Naive thymus-derived CD8-positive, alpha-beta T cell (primary cell): ENCODE measurements at places on chromosomes 5 and 9. TPM values are rescaled to one million over a fixed set of nuclear protein-coding genes. Genes with fewer than 3 reads are reported as not detected.

Gene PCDHB4
- not detected for polyA plus RNA-seq

Gene FGD3
- 64.2 TPM for polyA plus RNA-seq

Gene LPAR1
- not detected for polyA plus RNA-seq

Gene MAP1B
- 0.08 TPM for polyA plus RNA-seq

Gene QSOX2
- 0.50 TPM for polyA plus RNA-seq

DNA sequence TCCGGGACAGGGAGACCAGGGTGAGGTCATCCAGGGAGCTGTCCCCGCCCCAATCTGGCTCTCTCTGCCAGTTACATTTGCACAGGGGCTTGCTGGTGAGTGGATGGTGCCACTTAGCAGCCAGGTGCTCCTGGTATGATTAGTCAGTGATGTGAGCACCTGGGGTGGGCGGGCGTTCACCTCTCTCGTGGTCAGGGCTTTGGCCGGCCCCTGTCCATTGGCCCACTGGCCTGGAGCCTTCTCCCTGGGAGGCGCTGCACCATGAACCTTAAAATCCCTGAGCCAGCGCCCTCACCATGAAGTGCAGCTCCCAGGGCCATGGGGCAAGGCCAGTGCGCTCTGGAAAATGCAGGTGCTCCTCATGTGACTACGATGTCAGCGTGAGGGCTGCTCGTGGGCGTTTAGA is 2.0 kb downstream of the NKD2 start:
- H3K27me3 ChIP-seq = peaks cover 57% of the 10 kb centered on the region
- no peak overlapping the region for H3K27ac ChIP-seq
- no peak overlapping the region for H3K4me3 ChIP-seq
- no peaks in the 10 kb centered on the region for H3K36me3 ChIP-seq

GRCh38 chr5:80125962-80126480 is 90.9 kb downstream of the THBS4 start:
- H3K27me3 ChIP-seq = no peaks in the 10 kb centered on the region
- peak overlapping the region; percentile 76 for H3K27ac ChIP-seq
- H3K36me3 ChIP-seq = peaks cover 11% of the 10 kb centered on the region
- no peak for DNase-seq
- H3K4me1 ChIP-seq = peaks cover 35% of the 10 kb centered on the region
- H3K4me3 ChIP-seq = peak overlapping the region; percentile 59

DNA sequence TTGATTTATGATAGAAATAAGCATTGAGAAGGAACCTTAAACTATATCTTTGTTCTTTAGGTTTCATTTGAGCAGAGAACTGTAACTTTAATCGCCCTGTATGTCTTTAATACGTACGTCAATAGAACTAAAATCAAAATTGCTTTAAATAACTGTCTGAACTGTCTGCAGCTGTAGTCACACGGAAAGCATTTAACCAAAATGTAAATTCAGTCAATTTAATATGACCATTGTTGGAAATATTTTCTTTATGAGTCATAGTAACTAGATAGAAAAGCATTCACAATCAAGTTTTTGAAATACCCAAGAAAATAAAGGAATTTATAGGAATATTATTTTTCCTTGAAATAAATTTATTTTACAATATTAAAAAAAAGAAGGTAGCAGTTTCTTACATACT is 157.1 kb upstream of the CDH6 start:
- no peak for DNase-seq
- no peaks in the 10 kb centered on the region for H3K4me1 ChIP-seq
- no peaks in the 10 kb centered on the region for H3K27me3 ChIP-seq
- no peaks in the 10 kb centered on the region for H3K36me3 ChIP-seq
- no peak overlapping the region for H3K27ac ChIP-seq

- no peak overlapping the region for H3K27ac ChIP-seq
- H3K4me3 ChIP-seq = no peak overlapping the region
- no peaks in the 10 kb centered on the region for H3K36me3 ChIP-seq
- peaks cover 5% of the 10 kb centered on the region for H3K4me1 ChIP-seq
- no peak for DNase-seq
Measured at GRCh38 chr9:106962122-106962521, 99.2 kb downstream of the ZNF462 start.

DNA sequence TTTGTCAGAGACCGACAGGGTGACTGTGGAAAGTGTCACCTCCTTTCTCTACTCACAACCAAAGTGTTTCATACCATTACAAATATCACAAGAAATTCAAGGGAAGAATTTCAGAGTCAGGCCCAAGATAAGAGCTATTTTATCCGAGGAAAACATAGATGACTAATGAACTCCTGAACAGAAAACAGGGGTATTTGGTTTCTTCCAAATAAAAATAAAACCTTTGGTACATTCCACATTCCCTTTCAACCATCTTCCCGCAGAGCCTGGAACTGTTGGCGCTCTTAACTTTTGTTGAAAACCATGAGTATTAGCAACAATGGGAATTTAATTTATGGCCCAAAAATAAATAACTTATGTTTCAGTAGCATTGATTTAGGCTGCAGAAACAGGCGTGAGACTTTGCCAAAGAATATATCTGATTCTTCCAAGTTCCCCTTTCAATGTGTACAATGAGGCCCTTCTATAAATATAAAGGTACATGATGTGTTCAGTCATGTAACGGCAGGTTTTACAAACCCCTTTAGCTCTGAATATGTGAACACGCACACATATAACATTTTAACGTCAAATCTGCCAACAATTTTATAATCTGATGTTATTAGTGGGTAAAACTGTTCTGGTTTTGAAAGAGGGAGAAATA is 69.5 kb downstream of the RETREG1 start:
- no peak for DNase-seq
- peaks cover 11% of the 10 kb centered on the region for H3K36me3 ChIP-seq
- peaks cover 75% of the 10 kb centered on the region for H3K4me1 ChIP-seq

DNA sequence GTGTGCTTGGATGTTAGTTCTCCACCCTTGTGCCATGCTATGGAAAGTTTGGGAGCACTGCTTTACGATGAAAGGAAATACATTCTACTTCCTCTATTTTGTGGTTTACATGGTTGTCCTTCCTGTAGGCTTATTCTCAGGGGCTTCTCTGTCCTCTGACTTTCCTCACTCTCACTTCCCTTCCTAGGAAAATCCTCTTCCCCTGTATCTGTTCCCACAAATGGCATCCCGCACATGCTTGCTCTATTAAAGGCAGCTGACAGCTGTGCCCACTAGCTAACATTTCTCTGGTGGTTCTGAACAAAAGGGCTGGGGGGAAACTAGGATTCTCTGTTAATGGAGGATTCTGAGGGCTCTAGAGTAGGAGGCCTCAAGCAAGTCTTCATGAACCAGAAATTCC is 52.4 kb downstream of the FAM170A start:
- no peak overlapping the region for H3K27ac ChIP-seq
- H3K36me3 ChIP-seq = peaks cover 2% of the 10 kb centered on the region
- H3K27me3 ChIP-seq = peaks cover 3% of the 10 kb centered on the region

DNA sequence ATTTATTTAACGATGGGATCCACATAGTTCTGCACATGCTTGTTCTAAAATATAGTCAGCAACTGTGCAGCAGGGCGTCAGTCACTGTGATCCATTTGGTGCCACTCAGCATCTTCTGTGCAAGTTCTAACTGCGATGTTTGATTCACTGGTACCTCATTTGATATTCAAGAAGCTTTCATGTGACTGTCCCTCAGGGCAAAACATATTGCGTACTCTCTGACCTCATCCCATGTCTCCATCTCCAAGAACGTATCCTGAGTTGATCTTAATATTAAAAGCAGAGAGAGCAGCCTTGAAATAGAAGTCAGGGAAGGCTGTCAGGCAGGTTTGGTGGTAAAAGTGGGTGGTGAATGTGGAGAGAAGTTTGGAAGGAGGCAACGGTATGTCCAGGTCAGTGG is 116.5 kb upstream of the ATP10B start:
- H3K4me3 ChIP-seq = no peak overlapping the region
- H3K27ac ChIP-seq = no peak overlapping the region
- DNase-seq = no peak
- peaks cover 1% of the 10 kb centered on the region for H3K27me3 ChIP-seq
- H3K4me1 ChIP-seq = no peaks in the 10 kb centered on the region

- no peaks in the 10 kb centered on the region for H3K36me3 ChIP-seq
- H3K27ac ChIP-seq = no peak overlapping the region
- no peak for DNase-seq
- no peak overlapping the region for H3K4me3 ChIP-seq
- H3K4me1 ChIP-seq = no peaks in the 10 kb centered on the region
- H3K27me3 ChIP-seq = no peaks in the 10 kb centered on the region
Measured at GRCh38 chr9:106179191-106179590, 484.9 kb downstream of the TMEM38B start.

GRCh38 chr5:61371474-61371873 is 39.4 kb downstream of the ZSWIM6 start:
- no peak for DNase-seq
- peaks cover 10% of the 10 kb centered on the region for H3K4me1 ChIP-seq
- H3K27ac ChIP-seq = no peak overlapping the region
- peaks cover 5% of the 10 kb centered on the region for H3K36me3 ChIP-seq
- H3K27me3 ChIP-seq = no peaks in the 10 kb centered on the region

DNA sequence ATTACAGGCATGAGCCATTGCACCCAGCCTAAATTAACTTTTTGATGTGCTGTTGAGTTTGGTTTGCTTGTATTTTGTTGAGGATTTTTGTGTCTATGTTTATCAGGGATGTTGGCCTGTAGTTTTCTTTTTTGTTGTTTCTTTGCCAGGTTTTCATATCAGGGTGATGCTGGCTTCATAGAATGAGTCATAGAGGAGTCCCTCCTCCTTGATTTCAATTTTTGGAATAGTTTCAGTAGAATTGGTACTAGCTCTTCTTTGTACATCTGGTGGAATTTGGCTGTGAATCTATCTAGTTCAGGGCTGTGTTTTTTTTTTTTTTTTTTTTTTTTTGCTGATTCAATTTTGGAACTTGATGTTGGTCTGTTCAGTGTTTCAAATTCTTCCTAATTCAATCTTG is 1164.3 kb upstream of the DMAC1 start:
- no peak overlapping the region for H3K27ac ChIP-seq
- H3K27me3 ChIP-seq = no peaks in the 10 kb centered on the region
- H3K4me3 ChIP-seq = no peak overlapping the region

DNA sequence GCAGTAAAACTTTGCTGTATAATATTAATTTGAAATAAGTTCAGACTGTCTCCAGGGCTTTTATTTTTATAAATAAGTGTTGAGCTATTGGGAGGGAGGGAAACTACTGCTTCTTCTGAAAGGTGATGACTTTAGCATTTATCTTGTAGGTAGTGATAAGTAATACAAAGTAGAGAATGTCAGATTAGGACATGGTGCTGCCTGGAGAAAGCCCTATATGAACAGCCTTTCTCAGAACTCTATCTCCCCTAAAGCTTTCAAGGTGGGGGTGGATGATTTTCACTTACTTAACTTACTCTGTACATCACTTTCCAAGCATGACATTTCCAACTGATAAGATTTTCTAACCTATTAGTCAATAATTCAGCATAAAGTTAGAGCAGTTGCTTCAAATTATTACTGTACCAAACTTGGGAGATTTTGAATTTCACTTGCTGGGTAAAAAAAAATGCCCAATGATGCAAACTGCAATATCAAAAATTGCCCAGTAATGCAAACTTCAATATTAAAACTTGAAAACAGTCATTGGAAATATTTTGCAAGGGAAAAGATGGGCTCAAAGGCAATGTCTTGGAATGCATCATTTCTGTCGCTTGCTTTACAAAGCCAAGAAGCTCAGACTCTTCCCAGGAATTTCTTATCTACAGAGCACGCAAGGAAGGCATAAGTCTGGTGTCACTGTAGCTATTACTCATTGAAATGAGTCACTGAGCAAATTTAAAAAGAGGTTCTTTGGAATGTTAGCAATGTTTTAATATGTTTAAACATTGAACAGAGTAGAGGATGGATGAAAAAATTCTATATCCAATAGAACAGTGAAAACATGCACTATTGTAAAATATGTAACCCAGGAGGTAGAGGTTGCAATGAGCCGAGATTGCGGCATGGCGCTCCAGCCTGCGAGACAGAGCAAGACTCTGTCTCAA is 569.5 kb downstream of the PSAT1 start:
- H3K4me3 ChIP-seq = no peak overlapping the region
- no peaks in the 10 kb centered on the region for H3K27me3 ChIP-seq
- no peaks in the 10 kb centered on the region for H3K4me1 ChIP-seq
- DNase-seq = no peak

DNA sequence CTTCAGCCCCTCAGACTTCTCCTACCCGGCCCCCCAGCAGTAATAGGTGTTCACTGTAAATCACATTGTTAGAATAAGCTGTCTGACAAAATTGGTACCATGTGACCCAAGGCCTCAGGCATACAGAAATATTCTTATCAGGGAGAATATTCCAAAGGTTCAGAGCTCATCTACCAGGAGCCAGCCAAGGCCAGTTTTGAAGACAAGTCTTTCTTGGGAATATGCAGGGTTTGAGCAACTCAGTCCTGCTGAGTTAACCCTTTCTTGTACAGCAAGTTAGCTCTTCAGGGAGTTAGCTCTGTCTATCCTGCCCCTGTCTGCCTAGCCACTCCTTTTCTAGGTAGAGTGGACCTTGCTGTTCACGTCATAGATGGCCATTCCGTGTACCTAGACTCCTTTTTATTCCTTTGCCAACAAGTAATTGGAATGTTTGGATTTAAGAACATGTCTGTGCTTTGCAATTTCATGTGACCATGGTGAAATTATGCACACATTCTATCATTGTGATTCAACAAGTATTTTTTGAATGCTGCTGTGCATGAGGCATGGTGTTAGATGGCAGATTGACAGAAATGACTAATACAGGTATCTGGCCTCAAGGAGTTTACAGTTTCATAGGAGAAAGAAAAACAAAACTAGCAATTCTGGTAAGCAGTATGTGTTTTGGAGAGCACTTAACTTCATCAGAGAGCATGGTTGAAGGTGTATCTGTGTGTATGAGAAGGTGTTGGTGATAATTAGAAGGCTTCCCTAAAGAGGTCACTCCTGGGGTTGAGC is 22.6 kb downstream of the TGFBR1 start:
- peaks cover 91% of the 10 kb centered on the region for H3K4me1 ChIP-seq
- H3K4me3 ChIP-seq = peak overlapping the region; percentile 4
- no peaks in the 10 kb centered on the region for H3K27me3 ChIP-seq
- peaks cover 11% of the 10 kb centered on the region for H3K36me3 ChIP-seq
- DNase-seq = no peak

- no peaks in the 10 kb centered on the region for H3K4me1 ChIP-seq
- H3K27me3 ChIP-seq = no peaks in the 10 kb centered on the region
- no peak for DNase-seq
- H3K27ac ChIP-seq = no peak overlapping the region
- peaks cover 73% of the 10 kb centered on the region for H3K36me3 ChIP-seq
Measured at GRCh38 chr5:132639706-132640130, 18.3 kb upstream of the IL13 start.

DNA sequence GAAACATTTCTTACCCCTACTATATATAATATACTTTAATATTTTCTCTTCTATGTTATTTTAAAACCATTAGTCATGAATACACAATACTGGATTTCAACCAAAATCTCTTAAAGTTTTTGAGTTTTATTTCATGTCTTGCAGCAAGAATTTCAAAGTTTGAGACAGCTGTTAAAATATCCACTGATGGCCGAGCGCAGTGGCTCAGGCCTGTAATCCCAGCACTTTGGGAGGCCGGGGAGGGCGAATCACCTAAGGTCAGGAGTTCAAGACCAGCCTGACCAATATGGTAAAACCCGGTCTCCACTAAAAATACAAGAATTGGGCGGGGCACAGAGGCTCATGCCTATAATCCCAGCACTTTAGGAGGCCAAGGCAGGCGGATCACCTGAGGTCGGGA is 59.7 kb upstream of the DAPK1 start:
- no peaks in the 10 kb centered on the region for H3K4me1 ChIP-seq
- H3K4me3 ChIP-seq = no peak overlapping the region
- H3K36me3 ChIP-seq = no peaks in the 10 kb centered on the region
- no peak overlapping the region for H3K27ac ChIP-seq
- no peak for DNase-seq
- H3K27me3 ChIP-seq = no peaks in the 10 kb centered on the region
